NCI-H82 (cell line): ENCODE measurements at places on chromosomes 7 and 10.

DNA sequence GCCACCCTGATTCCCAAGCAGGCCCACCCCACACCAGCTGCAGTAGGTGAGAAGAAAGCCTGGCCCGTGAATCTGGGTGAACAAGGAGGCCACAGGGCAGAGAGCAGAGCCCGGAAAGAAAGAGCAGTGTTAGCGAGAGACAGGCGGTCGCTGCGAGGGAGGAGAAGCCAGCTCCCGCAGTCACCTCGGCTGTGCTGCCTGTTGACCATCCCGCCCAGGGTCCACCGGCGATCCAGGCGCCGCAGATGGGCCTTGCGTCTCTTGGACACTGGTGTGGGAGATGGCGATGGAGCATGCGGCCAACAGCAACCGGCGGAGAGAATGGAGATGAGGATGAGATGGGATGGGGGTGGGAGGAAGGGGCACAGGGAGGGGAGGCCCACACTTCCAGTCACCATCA is 128.8 kb downstream of the NEURL1 start:
- DNase-seq = no peak

GRCh38 chr10:52853704-52854103 is 81.1 kb upstream of the MBL2 start:
- no peak for DNase-seq

DNA sequence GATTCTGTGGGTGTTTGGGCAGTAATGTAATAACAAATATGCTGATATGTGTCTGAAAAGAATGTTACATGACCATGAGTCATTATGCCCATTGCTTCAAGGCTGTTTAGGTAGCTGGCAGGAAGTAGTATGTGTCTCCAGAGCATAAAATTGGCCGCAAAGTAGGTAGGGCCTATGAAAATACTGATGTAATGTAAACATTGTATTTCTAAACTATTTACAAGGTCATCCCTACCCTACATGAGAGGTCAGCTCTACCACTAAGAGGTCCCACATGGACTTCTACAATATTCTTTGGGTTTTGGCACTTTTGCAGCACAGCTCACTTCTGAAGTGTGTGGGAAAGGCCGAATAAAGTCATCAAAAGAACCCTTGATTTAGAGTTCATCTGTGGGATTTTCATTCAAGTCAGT is 301.9 kb downstream of the AHR start:
- no peak for DNase-seq

DNA sequence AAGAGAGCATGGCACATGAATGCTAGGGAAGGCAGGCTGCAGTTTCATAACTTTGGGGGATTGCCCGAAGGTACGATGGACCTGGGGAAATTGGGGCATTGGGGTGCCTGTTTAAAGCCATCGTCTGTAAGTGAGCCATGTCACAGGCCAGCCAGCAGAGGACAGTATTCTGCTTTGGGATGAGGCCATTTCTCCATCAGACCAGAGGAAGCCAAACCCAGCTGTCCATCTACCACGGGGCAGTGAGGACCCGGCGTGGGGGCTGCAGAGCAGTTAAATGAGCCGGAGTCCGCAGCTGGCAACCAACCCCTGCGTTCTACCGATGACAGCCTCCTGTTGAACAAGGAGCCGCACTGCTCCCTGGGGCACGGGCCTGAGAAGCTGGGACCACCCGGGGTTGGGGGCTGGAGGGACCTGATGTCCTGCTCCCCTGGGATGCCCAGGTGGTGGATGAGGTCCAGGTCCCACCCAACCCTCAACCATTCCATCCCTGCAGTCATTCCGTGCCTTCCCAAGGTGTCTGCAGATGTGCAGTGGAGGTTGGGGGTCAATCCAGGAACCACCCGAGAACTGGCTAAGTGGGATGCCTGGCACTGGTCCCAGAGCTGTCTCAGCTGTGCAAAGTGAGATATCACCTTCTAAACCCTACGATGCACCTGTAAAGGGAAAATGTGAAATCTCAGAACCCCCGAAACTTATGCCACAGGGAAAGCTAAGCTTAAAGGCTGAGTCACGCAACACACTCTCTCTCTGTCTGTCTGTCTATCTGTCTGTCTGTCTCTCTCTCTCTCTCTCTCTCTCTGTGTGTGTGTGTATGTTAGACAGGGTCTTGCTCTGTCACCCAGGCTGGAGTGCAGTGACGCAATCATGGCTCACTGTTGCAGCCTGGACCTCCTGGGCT is 12.1 kb upstream of the RHBDD2 start:
- DNase-seq = peak; percentile 75

- no peak for DNase-seq
Measured at GRCh38 chr10:108736111-108736510, 1187.2 kb downstream of the XPNPEP1 start.
